ENCODE measurements at places on chromosomes 4 and X.

- no peak for DNase-seq
These were observed 40.3 kb downstream of the AMMECR1 start for GRCh38 chrX:110277609-110278008.

DNA sequence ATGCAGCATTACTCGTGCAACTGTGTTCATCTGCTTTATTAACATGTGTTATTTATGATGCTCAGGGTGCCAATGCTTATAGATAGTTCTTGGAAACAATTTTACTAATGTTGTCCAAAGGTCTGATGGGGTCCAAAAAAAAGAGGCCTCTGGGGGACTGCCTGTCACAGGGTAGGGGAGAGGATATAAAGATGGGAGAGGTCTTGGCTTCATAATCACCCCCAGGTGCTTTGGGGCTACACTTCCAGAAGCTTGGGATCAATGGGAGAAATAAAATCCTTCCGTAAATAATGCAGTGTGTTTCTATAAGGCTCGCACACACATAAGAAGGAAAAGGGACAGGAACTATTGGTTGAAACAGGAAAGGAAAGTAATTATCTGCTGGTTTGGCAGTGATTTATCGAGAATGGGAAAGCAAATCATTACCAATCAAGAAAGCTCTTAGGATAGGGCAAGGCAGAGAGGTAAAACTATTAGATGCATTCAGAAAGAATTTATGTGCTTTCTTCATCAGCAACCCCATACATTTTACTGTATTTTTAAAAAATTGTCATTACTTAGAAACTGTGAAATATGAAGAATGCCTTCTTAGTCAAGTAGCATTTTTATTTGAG, 571.3 kb downstream of the PACRGL start:
- DNase-seq, result no peak

- DNase-seq, result no peak
These were observed 19.4 kb upstream of the KLHL8 start for GRCh38 chr4:87239821-87240220.

GRCh38 chr4:83558680-83559079, 22.8 kb downstream of the GPAT3 start:
- DNase-seq, result no peak

GRCh38 chr4:177546745-177547144, 104.5 kb upstream of the AGA start:
- no peak for DNase-seq
